ENCODE measurements at places on chromosomes 3 and 15.
A peak's percentile ranks its signal among the peaks of the same experiment; 100 is the strongest.

DNA sequence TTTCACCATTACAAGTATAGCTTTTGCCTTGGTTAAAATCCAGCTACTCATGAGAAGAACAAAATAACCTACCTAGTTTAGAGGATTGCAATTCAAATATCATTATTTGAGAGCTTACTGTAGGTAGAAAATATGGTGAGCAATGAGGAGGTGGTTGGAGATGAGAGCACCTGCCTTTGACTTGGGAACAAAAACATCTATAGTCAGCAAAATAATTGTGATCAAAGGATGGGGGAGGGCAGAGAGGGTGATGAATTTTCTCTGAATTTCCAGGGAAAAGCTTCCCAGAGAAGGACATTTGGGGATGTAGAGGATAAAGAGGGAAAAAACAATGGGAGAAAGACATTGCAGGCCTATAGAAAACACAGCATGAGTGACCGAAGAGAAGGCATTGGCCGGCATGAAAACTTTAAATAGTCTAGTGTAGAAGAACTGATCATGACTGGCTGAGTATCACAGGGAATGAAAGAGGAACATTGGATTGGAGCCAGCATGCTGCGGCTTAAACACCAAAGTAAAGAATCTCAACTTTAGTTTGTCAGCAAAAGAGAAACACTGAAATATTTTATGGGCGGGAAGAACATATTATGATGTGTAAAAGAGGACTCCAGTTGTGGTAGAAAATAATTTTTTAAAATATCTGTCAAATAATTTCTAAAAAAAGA is 581.3 kb downstream of the UNC13C start:
- DNase-seq = no peak

GRCh38 chr15:90004671-90005070 is 3.5 kb downstream of the ZNF710 start:
- DNase-seq = no peak

- DNase-seq = no peak
Observed at GRCh38 chr3:109363634-109364033, 26.3 kb upstream of the DPPA4 start.

DNA sequence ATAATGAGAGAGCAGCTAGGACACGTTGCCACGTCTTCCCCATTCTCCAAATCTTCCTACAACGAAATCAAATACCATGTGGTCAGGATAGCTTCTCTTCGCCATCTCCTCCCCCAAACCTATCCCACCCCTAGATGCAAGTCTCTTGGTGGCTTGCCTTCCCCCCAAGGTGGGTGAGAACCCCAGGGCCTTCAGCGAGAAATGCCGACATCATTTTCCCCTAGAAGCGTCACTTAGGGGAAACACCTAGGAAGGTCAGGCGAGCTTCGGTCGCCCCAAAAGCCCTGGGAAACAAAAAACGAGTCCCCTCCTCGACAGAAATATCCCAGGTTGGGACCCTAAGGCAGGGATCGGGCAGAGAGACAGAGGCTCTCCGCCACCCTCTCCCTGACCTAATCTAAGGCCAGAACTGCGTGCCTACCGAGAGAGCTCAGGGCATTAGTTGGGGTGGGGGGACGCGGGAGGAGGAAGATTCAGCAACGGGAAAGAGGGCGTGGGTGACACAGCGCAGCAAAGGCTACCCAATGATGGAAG is 502 bp downstream of the DPH3 start:
- no peak for DNase-seq

GRCh38 chr3:96331341-96331740 is 483.1 kb upstream of the EPHA6 start:
- DNase-seq = no peak

DNA sequence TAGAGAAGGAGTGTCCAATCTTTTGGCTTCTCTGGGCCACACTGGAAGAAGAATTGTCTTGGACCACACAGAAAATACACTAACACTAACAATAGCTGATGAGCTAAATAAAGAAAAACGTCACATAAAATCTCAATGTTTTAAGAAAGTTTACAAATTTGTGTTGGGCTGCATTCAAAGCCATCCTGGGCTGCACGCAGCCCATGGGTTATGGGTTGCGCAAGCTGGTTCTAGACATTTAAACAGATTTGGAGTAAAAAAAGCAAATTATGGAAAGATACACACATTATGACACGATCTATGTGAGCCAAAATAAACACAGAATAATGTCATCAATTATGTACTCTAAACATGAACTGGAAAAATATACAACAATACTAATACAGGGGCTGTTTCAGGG is 703.3 kb upstream of the LMCD1 start:
- no peak for DNase-seq

GRCh38 chr3:36911990-36912804 is 32.7 kb downstream of the TRANK1 start:
- DNase-seq = no peak

GRCh38 chr3:43291546-43291945 is 5.2 kb downstream of the SNRK start:
- DNase-seq = no peak

GRCh38 chr3:31546725-31547124 is 14.0 kb downstream of the STT3B start:
- no peak for DNase-seq

- no peak for DNase-seq
Observed at GRCh38 chr15:65026756-65027155, 2.7 kb downstream of the MTFMT start.

DNA sequence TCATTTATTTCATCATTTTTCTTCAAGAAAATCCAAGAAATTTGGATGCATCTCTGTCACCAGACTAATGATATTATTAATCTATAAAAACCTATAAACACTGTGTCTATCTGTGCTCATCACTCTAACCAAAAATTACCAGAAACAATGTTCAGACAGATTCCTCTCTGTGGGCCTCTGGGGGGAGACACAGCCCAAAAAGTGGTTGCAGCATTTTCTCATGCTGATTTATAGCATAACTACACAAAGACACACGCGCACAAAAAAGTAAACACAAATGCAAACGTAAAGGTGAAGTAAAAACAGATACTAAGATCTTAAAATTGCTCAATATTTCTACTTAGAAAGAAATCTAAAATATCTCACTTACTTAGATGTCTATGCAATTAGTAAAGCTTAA is 976.0 kb downstream of the GBE1 start:
- no peak for DNase-seq

DNA sequence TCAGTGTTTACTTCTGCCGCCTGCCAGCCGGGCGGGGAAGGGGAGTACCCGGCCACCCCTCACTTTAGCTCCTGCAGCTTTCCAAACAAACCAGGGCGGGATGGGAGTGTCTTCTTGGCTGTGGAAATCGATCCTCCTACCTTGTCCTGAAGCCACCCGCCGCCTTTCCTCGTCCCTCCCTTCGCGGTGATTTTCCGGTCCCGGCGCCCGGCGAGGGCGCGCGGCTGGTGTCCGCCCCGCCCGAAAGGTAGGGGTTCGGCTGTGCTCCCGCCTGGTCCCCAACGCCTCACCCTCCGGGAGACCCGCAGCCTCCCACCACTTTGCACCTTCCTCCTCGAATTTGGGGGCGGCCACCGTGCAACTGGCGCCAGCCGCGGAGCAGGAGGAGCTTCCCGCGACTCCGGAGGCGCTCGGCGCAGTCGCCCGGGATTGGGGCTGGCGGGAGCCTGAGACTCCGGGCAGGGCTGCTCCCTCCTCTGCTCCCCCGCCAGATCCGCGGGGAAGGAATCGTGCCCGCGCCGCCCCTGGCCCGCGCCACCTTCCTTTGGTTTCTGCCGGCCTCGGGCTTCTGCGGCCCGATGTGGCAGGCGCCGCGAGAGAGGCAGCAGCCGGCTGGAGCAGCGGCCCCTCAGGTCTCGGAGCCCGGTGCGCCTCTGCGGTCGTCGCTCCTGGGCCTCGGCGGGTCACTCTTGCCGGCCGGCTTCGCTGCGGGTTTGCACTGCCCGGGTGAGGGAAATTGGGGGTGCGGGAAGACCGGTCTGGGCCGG is 30.7 kb upstream of the ST3GAL6 start:
- DNase-seq = no peak

DNA sequence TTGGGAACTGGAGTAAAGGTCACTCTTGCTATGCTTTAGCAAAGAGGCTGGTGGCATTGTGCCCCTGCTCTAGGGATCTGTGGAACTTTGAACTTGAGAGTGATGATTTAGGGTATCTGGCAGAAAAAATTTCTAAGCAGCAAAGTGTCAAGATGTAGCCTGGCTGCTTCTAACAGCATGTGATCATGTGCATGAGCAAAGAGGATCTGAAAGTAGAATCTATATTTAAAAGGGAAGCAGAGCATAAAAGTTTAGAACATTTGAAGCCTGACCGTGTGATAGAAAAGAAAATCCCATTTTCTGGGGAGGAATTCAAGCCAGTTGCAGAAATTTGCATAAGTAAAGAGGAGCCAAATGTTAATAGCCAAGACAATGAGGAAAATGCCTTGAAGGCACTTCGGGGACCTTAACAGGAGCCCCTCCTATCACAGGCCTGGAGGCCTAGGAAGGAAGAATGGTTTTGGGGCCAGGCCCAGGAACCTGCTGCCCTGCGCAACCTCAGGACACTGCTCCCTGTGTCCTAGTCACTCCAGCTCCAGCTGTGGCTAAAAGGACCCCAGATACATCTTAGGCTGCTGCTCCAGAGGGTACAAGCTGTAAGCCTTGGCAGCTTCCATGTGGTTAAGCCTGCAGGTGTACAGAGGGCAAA is 212.2 kb upstream of the LINGO1 start:
- DNase-seq = no peak

DNA sequence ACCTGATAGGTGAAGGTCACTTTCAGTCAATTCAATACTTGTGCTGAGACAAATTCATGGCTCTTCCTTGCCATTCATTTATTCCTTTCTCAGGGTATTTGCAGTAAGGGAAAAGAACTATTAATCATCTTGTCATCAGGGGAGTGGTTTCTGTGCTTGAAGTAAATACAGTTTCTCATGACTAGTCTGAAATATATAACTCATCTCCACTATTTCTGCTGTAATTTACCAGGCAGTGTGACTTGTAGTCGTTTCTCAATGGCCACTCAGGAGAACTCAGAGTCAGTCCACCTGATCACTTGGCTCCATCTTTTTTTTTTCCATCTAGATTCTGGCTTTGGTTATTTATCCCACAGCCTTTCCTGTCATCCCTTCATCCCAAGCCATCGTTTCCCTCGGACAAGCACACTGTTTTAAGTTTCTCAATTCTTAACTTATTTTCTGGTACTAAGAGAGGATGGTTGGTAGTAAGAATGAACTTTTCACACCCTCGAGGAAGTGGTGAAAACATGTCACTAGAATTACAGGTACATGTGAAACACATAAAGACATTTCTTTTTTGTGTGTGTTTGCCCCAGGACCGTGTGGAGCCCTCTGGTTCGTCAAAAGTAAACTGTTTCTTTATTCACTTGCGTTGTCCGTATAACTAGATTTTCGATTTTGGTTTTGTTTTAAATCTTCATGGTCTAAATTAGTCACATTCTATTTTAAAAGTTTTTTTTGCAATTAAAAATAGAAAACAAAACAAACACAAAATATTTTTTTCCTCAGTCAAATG is 620.2 kb downstream of the ZBBX start:
- no peak for DNase-seq

GRCh38 chr15:60704129-60704528 is 225.2 kb upstream of the ICE2 start:
- DNase-seq = no peak

GRCh38 chr15:76903251-76903681 is 1.9 kb downstream of the SCAPER start:
- DNase-seq = peak; percentile 3

GRCh38 chr3:127706785-127707351 is 34.1 kb downstream of the ABTB1 start:
- no peak for DNase-seq

- no peak for DNase-seq
Observed at GRCh38 chr3:112405845-112406244, 72.9 kb downstream of the CD200 start.

DNA sequence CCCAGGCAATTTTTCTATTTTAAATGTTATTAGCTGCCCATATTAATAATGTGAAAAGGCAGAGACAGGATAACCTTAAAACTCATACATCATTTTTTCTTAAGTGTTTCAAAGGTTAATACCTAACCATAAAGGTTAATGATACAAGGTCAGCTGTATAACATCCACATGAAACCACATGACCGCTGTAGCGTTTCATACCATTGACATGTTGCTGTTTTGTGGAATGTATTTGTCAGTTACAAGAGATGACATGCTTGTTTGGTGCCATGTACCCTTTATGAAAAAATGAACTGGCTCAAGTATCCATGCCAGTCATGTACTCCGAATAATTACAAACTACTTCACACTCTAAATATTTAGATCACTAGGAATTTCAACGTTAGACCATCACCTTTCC is 207.4 kb downstream of the FMN1 start:
- DNase-seq = no peak

DNA sequence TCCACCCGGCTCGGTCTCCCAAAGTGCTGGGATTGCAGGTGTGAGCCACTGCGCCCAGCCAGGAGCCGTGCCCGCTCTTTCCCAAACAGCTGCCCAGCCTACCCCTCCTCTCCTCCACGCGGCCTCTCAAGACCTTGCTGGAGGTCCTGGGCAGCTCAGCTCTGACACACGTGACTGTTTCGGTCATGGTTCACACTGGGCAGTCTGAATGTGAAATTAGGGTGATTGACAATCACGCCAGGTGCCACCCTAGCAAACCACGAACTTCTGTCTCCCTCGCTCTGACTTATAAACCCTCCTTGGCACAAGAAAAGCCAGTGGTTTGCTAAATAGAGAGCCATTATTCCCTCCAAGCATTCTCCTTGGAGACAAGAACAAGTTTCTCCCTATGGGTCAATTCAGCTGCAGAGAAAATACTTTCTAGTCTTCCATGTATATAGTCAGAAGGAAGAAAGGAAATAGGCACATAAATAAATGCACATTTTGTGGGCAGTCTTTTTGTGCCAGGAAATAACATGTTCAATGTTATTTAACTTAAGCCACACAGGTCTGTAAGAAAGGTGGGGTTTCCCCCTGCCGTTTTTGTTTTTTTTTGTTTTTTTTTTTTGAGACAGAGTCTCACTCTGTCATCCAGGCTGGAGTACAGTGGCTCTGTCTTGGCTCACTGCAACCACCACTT is 121.9 kb upstream of the MEF2A start:
- DNase-seq = no peak

- no peak for DNase-seq
Observed at GRCh38 chr3:7847521-7847920, 654.1 kb upstream of the LMCD1 start.

- DNase-seq = no peak
Observed at GRCh38 chr3:129460572-129460971, 20.5 kb downstream of the IFT122 start.

GRCh38 chr3:90068783-90069182 is 961.4 kb downstream of the EPHA3 start:
- no peak for DNase-seq

DNA sequence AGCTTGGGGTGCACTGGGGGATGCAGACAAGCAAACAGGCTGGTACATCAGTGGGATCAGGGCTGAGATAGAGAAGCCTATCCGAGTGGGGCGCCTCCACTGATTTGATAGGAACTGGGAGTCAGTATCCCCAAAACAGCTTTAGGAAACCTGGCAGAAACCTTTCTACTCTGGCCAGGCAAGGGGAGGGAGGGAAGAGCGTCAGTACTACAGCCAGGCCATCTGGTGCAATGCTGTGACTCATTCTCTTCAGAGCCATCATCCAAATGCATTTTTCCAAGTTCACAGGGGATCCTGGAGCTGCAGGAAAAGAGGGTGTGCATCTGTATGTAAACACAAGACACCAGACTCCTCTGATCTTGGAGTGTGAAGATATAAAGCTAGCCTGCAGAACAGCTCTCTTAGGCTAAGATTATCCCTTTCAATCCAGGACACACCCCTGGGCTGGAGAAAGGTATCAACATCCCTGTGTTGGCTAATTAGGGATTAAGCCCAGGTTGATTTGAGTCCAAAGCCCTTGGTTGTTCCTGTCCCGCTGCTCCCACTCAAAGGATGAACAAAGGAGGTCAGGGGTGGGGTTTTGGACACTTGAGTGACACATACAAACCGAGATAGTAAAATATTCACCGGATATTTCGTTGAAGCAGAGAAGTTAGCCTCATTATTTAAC is 9.3 kb downstream of the GALNT15 start:
- DNase-seq = no peak
